ENCODE measurements at places on chromosomes 2 and 18.

GRCh38 chr18:57051657-57052044, 95.2 kb upstream of the BOD1L2 start:
- no peak for DNase-seq

DNA sequence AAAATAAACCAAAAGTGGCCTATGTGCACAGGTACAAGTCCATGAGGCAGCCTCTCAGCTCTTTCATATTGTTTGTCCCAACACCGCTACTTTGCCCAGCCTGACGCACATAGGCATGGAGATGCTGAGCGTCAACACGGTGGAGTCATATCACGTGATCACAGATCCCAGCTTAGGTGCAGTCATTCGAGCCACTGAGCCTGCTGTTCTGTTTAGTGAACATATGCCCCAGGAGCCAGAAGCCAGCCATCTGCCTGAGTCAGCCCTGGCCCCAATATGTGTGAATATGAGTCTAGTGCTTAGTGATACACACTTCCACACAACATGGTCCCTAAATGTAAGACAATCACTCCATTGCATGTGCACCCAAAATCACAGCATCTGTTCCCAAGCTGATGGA, 88.2 kb upstream of the LCLAT1 start:
- no peak for DNase-seq

DNA sequence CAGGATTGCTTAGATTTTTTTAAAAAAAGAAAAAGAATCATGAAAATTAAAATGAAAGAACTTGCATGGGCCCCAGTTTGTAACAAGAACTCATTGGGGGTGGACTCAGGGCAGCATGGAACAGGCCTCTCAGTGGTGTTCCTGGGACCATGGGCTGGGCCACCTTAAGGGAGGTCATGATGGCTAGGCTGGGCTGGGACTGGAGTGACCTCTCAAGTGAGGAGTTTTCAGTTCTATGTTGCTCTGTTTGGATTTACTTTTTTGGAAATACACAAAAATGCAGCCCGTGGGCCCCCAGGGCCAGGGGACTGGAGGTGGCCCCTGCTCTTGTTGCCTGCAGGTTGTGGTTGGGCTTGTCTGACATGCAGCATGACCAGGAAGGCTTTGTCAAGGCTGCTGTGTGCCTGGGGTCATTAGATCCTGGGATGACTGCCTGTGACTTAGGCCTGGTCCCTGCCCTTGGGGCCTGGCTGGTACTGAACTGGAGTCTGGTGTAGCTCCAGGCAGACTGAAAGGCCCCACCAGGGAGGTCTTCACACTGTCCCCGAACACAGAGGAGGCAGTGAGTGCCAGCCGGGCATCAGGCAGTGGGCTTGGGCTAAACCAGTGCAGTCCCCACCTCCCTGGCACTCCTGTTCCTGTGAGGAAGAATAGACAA, 115.6 kb downstream of the GLI2 start:
- no peak for DNase-seq

GRCh38 chr2:60212181-60212945, 341.1 kb downstream of the BCL11A start:
- DNase-seq = no peak

DNA sequence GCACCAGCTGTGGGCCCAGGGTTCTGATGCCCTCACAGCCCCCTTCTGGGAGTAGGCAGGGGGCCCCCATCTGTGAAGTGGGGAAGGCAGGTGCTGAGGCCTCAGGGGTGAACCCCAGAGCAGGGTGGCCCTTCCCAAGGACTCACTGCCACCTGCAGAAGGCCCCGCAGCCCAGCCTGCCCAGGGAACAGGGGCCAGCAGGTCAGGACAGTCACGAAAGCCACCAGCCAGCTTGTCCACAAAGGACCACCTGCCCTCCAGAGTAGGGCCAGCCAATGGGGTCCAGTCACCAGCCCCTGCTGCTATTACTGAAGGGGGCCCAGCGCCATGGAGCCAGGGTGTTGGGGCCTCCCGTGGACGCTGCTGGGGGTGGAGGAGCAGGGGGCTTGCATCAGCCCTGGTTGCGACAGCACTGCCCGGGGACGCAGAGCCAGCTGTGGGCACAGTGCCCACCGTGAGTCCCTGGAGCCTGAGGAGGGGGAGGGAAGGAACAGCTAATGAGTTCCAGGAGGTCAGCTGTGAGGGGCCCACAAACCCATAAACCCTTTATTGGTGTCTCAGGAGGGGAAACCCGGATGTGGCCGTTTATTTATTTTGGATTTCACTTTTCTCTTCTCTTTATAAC, 11.5 kb upstream of the SNED1 start:
- DNase-seq = peak; percentile 56

- peak; percentile 42 for DNase-seq
Observed at GRCh38 chr2:160493227-160494028, at the start of gene RBMS1. Gene RBMS1 (minus strand): TSS chr2:160493807. CDS start chr2:160493363, 444 bp downstream.

- DNase-seq = no peak
Observed at GRCh38 chr2:69628325-69629021, 15.1 kb downstream of the AAK1 start.

GRCh38 chr2:189477756-189478155, 36.5 kb downstream of the WDR75 start:
- DNase-seq = no peak

DNA sequence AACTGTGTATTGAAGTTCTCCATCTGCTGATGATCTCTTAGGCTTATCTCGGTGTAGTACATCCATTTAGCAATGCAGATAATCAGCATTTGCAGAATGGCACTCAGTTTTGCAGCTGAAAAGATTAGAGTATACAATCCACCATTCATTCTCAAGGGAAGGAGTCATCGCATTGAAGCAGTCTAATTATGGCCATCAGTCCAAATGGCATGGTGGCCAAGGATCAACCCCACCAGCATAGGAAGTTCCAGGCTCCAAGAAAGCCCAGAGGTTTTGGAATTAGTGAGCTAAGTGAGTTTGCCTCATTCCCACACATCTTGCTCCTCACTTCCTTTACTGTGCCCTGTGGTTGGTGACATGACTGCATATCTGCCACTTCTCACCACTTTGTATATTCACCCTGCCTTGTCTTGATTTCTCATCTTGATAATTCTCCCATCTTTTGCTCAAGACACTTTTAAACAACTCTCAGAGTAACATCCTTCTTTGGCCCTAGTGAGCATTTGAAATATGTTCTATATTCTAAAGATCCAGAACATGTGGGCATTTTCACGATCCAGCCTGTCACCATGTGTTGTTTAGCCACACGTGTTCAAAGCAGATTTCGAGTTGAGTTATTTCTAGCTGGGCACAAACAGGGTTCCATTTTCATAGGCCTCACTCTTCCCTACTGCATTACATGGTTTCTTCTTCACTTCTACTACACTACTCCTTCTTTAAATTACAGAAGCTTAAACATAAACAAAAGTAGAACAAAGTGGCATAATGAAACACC, 1119.8 kb downstream of the TSN start:
- DNase-seq = no peak

GRCh38 chr2:230913406-230914143, 11.5 kb downstream of the GPR55 start:
- peak; percentile 43 for DNase-seq

DNA sequence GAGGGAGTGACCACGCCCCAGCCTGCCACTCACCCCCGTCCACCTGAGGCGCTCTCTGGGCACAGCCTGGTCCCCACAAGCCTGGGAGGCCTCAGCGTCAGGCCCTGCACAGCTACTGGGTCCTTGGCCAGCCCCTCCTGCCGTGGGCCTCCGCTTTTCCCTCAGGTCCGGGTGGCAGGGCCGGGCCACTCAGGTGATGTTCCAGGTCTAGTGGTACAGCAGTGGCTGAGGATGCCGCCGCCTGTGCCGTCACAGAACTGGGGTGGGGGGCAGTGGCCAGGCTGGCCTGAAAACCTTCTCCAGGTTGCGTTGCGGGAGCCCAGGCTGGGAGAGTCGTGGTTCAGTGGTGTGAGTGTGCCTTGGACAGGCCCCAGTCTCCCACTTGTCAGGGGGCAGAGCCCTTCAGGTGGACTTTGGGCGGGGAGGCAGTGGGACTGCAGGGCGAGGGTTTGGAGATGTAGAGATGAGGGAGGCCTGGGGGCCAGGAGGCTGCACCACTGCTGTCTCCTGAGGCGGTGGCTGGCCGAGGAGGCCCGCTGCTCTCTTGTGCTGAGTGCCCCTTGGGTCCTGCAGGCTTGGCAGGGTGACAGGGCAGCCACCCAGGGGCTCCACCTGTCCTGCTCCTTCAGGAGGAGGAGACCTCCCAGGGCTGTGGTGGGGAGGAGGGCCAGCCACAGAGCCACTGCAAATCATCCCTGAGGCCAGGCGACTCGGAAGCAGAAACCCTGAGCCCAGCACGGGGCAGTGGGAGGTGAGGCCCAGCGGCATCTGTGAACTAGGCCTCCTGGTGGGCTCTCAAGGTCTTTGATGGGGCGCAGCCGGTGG, 7.6 kb downstream of the GPC1 start:
- no peak for DNase-seq

DNA sequence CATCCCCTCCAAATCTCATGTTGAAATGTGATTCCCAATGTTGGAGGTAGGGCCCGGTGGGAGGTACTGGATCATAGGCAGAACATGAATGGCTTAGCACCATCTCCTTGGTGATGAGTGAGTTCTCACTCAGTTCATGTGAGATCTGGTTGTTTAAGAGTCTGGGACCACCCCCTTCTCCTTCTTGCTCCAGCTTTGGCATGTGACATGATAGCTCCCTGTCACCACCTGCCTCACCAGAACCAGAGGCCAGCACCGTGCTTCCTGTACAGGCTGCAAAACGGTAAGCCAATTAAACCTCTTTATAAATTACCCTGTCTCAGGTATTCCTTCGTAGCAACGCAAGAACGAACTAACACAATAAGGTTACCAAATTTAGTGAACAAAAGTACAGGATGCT, 95.4 kb downstream of the ZBTB7C start:
- no peak for DNase-seq

DNA sequence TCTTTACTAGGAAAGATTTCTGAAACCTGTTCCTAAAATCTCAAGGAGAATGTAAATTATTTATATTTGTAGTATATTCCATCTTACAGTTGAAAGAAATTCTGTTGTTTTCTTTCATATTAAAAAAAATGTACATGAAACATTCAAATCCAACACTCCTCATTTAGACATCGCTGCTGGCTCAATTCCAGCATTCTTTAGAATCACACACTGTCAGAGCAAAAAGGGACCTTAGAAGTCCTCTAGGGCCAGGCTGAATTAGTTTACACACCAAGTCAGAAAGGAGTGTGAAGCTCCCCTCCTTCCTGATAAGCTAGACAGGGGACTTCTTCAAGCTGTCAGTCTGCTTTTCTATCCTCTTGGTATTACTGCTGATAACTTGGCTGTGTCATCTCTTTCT, 158.6 kb upstream of the LTBP1 start:
- no peak for DNase-seq

DNA sequence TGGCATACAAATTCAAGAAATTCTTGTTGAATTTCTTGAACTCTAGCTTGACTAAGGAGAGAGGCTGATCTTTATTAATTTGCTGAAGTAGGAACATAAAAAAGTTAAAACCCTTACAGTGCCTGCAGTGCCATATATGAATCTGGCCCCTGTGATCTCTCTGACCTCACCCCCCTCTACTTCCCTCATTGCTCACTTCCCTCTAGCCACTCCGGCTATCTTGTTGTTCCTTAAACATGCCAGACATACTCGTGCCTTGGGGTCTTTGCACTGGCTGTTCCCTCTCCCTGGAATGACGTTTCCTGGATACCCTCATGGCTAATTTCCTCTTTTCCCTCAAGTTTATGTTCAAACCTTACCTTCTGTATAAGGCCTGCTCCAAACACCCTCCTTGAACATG, 246.3 kb upstream of the SIX2 start:
- no peak for DNase-seq

DNA sequence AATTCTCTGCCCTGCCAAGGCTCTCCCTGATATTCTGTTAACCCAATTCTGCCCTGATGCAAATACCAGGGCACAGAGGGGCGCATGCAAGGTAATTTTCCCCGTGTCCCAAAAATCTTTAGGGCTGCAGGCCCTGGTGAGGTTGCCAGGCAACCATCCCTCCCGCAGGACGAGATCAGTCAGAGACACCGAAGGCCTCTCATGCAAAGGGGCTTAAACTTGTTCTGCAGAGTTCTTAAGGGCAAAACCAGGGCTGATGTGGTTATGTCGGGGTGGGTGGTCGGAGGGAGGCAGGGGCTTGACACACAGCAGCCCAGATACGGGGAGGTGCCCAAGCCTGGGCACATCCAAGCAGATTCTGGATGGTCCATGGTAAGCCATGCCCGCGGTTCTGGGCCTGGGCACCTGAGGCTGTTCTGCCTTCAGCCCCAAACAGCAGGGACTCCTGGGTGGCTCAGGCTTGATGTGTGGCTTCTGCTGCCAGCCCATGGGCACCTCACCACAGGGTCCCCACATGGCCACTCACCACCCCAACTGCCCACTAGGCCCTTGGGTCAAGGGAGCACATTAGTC, 27.2 kb downstream of the STEAP3 start:
- no peak for DNase-seq

DNA sequence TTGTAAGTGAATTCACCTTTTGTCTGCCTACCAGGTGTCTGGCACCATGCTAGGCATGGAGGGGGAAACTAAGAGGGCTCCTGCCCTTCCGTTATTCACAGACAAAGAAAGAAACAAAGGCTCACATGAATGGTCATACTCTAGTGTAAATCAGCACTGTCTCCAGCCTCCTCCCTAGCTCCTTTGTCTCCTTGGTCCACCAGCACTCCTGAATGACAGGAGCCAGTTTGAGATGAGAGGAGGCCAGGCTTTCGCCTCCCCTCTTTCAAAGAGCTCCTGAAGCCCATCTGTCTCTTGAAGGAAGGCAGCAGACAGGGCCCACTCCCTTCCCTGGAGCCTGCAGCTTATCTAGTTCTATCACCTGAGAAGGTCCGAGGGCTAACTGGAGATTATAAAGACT, 18.7 kb downstream of the SATB2 start:
- no peak for DNase-seq

GRCh38 chr2:117943013-117943672, 70.7 kb downstream of the CCDC93 start:
- DNase-seq = no peak

DNA sequence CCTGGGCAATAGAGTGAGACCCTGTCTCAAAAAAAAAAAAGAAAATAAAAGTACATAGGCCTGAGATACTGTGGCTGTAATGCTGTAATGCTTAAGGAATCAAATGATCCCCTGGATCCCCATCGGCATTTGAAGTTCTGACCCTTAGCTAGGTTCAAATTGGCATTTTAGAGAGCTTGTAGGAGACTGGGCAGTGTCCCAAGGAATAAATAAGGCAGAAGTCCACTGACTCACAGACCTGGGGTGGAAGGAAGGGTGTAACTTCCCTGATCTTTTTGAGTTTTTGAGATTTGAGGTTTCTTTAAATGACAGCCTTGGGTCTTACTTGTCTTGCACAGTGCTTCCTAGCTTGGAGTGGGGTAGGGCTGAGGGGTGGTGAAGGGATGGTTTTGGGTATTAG, 553.7 kb downstream of the SLC4A3 start:
- peak; percentile 36 for DNase-seq

GRCh38 chr18:28136071-28136470, 40.9 kb downstream of the CDH2 start:
- no peak for DNase-seq

DNA sequence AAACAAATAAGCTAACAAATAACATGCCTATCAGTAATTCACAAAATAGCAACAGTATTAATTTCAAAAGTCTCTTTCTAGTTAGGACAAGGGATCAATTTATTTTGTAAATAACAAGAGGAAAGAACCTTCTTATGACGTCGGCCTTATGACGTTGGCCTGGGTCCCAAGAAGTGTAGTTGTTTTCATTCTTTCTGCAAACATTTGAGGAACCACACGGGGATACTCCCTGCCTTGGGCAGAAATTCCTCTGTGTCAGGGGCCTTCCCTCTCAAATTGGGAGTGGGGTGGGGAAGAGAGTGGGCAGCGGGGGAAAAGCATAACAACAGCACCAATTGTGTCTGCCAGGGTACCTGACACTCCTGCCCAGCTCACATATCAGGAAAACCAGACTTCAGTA, 1.3 kb downstream of the CCDC68 start:
- peak; percentile 28 for DNase-seq

- no peak for DNase-seq
Observed at GRCh38 chr2:9419541-9419940, 3.8 kb downstream of the ITGB1BP1 start.

Measured in renal cortical epithelial cell (primary cell).